ENCODE measurements at places on chromosomes 4 and X.

GRCh38 chrX:134365904-134366303 lies 94.1 kb upstream of the HPRT1 start:
- DNase-seq: no peak

GRCh38 chr4:17565846-17566245 lies 11.2 kb upstream of the LAP3 start:
- no peak for DNase-seq

DNA sequence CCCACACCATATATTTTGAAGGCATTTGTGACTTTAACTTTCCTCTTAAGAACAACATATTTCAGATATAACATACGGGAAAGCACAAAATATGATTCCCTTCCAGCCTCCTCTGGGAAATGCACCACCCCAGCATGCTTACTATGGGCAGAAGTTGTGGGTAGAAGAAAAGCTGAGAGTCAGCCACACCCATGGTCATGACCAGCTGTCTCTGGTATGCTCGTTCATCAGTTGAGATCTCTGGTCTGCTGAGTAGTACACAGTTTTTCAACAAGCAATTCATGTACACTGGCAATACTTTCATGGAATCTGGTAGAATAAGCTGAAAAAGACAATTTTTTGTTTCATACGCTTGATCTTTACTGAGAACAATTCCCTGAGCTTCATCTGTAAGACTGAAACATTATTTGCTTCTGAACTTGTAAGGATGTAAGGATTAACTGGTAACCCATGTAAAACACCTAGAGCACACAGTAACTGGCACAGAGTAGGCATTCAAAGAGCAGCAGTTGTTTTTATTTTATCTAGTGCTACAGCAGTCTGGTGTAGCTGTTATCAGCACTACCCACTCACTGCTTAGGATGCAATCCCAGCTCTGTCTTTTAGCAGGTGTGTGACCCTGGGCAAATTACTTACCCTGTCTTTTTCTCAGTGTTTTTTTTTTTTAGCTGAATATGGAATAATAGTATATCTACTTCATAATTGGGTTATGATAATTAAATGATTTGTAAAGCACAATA lies 47.6 kb downstream of the METTL14 start:
- no peak for DNase-seq

- DNase-seq: no peak
Observed at GRCh38 chr4:145824463-145824862, 114.2 kb downstream of the ZNF827 start.

DNA sequence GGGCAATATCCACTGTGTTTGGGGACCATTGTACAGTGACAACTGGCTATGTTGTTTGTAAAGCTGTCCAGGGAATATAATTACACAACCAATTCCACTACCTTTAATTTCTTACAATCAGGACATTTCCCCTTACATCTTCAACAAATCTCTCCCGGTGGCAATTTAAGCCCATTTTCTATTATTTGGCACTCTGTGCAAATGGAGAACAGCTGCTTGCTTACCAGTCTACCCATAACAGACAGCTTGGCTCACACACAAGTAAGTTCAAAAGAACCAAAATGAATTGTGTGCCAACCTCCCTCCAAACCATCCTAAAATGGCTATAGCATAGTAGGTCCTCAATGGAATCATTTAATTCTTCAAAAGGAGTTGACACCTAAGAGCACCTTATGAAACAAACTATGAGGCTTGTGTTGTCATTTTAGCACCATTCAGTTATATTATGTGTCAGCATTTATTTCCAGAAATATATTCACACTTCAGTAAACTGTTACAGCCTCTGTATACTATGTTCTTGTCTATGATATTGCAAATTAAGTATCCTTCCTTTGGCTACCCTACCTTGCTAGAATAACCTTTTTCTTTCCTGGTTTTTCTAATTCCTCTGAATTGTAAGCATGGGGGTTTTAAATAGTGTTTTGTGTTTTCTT lies 18.4 kb downstream of the GABRA4 start:
- no peak for DNase-seq

DNA sequence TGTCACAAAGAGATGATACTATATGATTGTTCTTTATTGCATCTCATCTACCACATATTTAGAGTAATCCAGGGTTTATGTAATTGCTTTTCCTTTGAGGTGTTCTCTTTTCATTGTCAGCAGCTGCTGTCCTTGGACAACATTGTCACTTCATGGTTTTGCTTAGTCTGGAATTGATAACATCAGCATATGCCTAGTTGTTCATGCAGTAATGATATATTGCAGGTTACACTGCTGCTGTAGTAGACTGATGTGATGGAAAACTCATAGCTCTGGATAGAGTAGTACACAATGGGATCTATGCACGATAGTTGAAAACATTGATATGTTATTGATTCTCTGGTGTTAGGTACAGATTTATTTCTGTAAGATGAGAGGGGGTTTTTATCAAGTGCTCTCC lies 13.7 kb downstream of the NEIL3 start:
- DNase-seq: no peak

DNA sequence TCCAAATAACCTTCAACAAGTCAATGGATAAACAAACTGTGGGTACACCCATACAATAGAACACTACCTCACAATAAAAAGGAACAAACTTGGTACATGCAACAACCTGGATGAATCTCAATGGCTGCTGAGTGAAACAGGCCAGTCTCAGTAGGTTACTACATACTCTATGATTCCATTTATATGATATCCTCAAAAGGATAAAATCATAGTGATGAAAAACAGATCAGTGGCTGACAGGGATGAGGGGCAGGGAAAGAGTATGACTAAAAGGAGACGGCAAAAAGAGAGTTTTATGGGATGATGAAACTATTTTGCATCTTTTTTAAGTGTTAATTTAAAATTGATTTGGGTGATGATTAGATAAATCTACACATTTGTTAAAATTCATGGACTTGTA lies 15.9 kb downstream of the KLHL8 start:
- DNase-seq: no peak

DNA sequence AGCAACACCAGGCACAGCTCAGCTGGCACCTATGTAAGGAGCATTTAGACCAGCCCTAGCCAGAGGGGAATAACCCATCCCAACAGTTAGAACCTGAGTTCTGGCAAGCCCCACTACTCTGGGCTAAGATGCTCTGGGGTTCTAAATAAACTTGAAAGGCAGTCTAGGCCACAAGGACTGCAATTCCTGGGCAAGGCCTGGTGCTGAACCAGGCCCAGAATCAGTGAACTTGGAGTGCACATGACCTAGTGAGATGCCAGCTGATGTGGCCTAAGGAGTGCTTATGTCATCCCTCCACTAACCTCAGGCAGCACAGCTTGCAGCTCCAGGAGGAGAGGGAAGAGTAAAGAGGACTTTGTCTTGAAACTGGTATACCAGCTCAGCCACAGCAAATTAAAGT lies 7.6 kb upstream of the PRRG3 start:
- no peak for DNase-seq

DNA sequence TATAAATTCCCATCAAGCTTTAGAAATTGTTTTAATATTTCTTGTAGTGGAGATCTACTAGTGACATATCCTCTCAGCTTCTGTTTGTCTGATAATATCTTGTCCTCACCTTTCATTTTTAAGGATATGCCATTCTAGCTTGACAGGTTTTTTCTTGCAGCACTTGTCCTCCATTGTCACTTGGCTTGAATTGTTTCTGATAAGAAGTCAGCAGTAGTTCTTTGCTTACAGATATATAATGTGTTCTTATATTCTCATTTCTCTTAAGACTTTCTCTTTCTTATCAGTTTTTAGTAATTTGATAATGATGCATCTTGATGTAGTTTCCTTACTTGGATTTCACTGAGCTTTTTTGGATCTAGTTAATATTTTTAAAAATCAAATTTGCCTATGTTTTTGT lies 120.6 kb upstream of the NUDT6 start:
- no peak for DNase-seq

- no peak for DNase-seq
Observed at GRCh38 chr4:33357121-33357520, 2637.0 kb downstream of the PCDH7 start.

DNA sequence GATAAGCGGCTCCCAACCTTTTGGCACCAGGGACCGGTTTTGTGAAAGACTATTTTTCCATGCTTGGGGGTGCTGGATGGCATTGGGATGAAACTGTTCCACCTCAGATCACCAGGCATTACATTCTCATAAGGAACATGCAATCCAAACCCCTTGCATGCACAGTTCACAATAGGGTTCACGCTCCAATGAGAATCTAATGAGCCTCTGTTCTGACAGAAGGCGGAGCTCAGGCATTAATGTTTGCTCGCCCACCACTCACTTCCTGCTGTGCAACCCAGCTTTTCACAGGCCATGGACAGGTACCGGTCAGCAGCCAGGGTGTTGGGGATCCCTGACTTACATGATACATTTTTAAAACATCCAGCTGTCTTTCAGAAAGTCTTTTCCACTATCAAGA lies 187.3 kb downstream of the SLC39A8 start:
- DNase-seq: no peak

- DNase-seq: no peak
Observed at GRCh38 chr4:71338846-71339593, at the start of gene SLC4A4. Gene SLC4A4 (plus strand): TSS chr4:71339020.

DNA sequence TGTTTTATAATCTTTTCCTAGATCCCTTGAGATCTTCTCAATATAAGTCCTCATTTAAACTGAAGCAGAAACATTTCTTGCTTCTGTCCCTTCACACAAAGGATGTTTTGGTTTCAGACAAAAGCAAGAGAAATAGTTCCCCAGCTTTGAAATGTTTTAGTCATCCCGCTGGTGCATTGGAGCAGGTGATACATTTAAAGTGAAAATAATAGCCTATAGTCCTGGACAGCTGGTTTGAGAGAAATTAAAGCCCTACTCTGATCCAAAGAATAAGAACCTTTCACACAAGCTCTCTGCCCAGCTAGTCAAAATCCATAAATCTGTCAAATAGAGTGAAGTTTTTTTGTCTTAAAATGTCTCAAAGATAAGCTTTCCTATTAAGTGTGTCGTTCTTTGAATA lies 79.4 kb downstream of the LUZP4 start:
- no peak for DNase-seq

All from tibial artery (tissue), 4 donors.